Iris pigment epithelial cell (primary cell): ENCODE measurements at places on chromosomes 7 and 10.

DNA sequence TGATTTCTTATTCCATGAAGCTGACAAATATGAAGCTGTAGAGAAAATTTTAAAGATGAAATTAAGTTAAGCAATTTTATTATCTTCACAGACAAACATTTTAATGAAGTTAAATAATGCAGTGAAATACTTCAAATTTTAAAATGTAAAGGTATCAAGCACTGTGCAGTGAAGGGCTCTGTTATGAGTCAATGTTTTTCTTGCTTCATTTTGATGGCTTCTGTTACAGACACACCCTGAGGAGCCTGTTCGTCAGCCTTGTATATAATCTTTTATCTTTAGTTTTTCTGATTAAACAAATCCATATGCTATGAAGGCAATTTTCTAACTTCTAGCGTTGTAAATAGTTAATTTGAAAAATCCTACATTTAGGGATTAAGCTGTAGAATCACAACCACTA, 18.5 kb downstream of the VSTM2A start:
- no peak for DNase-seq

- DNase-seq, result no peak
Measured at GRCh38 chr7:117596134-117596533, 116.3 kb downstream of the CFTR start.

- DNase-seq, result no peak
Measured at GRCh38 chr7:28095231-28095630, 85.4 kb downstream of the JAZF1 start.

DNA sequence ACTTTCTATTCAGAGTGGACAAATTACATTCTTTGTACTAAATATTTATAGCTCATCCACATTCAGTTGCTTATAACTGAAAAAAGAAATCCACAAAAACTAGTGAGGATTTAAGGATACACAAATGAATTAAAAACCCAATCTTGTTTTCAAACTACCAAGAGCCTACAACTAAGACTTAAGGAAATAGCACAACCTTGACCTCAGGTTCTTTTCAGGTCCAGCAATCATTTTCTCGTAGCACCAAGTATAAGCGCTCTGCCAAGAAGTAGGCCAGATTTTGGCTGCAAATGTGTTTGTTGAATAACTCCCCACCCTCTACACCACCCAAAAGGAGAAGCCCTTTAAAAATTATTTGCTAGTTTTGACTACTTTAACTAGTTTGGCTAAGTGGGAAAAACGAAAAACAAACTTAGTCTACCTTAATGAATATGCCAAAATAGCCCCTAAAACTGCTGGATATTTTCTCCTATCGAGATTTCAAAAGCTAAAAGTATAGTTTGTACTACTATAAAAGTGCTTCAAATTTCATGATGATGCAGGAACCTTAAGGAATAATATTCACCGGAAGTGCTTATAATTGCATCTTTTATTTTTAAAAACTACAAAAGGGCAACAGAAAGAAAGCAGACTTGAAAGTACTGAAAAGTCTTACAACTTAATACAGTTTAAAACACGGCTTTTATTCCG, 2.7 kb upstream of the KMT2E start:
- DNase-seq, result peak; percentile 39

DNA sequence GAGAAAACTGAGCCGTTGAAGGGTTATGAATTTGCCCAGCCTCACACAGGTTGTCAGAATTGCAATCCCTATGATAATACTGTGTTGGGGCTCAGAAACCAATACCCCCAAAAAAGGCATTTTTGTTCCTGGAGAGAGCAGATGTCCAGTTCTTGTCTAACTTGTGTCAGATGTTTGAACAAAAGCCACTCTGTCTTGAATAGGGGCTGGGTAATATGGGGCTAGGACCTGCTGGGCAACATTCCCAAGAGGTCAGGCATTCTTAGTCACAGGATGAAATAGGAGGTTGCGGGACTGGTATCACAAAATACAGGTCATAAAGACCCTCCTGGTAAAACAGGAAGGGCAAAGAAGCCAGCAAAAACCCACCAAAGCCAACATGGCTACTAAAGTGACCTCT, 482.1 kb downstream of the IPMK start:
- no peak for DNase-seq

DNA sequence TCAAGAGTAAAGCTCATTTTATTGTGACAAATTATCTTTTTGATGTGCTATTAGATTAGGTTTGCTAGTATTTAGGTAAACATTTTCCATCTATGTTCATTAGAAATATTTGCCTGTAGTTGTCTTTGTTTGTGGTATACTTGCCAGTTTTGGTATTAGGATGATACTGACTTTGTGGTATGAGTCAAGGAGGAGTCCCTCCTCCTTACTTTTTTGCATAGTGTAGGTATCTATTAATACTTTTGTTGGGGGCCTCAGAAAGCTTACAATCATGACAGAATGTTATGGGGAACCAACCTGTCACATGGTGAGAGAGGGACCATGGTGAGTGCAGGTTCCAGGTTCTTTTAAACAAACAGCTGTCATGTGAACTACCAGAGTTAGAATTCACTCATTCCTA, 102.1 kb downstream of the ZWINT start:
- no peak for DNase-seq

DNA sequence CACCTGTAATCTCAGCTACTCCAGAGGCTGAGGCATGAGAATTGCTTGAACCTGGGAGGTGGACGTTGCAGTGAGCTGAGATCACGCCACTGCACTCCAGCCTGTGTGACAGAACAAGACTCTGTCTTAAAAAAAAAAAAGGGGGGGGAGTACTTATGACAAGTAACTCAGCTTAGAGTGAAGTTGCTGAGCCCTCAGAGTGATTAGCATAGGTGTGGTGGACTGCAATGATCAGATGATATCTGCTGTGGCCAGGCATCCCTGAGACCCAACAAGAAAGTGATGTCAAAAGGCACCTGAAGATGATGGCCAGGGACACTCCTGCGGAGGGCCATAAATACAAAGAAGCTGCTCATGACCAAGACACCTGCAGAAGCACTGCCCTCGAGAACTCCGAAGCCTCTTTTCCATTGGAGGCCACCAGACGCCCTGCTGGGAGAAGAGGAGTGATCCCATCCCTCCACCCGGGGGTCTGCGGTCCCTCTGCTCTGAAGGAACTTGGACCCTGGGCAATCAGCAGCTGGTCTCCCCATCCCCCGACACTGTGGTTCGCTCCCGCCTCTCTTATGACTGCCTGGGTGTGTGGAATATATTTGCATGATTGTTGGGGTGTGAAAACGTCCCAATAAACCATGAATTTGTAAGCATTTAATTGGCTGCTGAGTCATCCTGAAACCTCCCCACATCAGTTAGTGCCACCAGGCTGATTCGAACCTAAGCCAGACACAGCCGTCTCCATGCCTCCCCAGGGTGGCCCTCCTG, 46.0 kb downstream of the RASGEF1A start:
- DNase-seq, result no peak

GRCh38 chr7:41104631-41105030, 598.3 kb downstream of the INHBA start:
- DNase-seq, result no peak

DNA sequence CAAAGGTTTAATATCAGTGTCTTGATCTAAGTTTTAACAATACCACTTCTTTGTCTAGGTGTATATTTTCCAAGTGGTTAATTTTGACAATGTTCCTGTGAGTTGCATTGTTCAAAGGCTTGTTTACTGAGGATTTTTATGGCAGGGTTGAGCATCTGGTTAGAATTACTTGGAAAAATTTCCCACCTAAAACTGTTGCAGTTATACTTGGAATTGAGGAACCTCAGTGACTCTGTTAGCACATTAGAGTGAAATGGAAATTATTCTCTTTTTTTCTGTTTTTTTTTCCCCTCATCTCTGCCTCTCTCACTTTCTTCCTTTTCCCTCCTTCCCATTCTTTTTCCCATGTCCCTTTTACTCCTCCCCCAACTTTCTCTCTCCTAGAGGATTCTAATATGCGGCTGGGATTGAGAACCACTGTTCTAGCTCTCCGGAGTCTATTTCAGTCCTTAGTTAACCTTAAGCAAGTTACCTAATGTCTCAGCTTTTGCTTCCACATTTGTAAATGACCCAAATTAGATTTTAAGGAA, 107.0 kb downstream of the PODXL start:
- DNase-seq, result no peak

DNA sequence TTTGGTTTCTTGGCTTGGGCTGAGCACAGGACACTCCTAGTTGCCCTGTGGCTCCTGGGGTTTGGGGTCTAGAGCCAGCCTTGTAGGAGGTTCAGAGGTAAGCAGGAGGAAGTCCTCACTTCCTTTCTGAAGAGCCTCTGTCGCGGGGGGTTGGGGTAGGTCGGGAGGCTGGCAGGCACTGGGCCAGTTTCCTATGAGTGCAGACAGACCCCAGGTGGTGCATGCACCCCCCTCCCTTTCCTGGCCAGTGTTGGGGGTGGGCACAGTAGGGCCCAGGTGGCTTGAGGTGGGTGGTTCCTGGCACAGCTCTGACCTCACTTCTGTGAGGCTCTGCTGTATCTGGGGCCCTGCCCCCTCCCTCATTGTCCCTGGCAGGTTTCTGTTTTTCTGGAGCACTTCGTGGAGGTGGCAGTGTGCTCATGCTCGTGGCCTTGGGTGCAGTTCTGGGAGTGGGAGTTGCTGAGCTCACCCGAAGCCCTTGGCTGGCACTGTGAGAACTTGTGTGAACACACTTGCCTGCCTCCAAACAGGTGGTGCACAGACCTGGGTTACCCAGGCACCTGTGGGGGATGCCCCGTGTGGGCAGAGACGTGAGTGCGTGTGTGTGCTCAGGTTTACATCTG, 1.8 kb downstream of the PALD1 start:
- DNase-seq, result no peak

DNA sequence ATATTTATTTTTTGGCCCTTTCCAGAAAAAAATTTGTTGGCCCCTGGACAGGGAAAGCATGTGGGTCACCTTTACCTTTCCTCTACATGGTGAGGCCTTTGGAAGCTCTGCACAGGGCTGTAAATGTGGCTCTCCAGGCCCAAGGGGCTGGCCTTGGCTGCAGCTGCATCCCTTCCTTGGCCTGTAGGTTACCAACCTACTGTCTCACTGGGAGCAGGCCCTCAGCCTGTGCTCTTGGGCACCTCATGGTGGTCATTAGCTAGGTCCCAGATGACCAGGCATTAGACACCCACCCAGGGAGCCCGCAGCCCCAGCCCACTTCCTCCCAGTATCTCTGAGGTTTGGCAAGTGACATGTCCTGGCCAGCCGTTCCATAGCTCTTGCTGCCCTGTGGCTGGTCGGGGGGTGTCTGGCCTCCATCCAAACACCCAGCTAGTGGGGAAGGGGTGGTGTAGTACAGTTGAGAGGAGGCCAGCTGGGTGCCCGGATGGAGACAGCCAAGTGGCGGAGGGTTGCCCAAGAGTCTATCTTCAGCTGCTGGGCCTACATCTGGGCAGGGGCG, 7.1 kb upstream of the CPA5 start:
- no peak for DNase-seq
